GM20000 (cell line): ENCODE measurements at places on chromosomes 16 and 17.
A peak's percentile ranks its signal among the peaks of the same experiment; 100 is the strongest.

GRCh38 chr16:28905800-28906372, 19.2 kb downstream of the RABEP2 start:
- no peak for DNase-seq

- DNase-seq: no peak
These were observed 47.3 kb downstream of the C16orf82 start for GRCh38 chr16:27114006-27114405.

GRCh38 chr16:69069504-69069903, 35.9 kb upstream of the HAS3 start:
- DNase-seq: no peak

- peak; percentile 60 for DNase-seq
These were observed 13.1 kb downstream of the RAPGEFL1 start for GRCh38 chr17:40190197-40191021.
